Fibroblast of mammary gland (primary cell): ENCODE measurements at places on chromosomes 2 and 18.

GRCh38 chr2:157432475-157433106 is 11.3 kb downstream of the CYTIP start:
- no peak for DNase-seq

DNA sequence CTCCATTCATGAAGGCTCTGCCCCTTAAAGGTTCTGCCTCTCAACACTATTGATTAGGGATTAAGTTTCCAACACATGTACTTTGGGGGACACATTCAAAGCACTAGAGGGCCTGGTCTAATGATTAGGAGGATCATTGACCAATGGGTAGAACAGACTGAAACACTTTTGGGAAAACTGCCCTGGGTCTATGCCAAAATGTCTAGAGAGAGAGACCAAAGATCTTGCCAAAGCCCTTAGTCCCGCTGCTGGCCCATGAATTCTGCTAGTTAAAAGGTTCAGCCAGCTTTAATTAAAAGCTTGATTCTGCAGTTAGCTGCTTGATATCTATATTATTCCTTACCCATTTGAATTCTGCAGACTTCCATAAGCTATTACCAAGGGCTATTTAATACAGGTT is 613.2 kb downstream of the SLC4A3 start:
- no peak for DNase-seq

DNA sequence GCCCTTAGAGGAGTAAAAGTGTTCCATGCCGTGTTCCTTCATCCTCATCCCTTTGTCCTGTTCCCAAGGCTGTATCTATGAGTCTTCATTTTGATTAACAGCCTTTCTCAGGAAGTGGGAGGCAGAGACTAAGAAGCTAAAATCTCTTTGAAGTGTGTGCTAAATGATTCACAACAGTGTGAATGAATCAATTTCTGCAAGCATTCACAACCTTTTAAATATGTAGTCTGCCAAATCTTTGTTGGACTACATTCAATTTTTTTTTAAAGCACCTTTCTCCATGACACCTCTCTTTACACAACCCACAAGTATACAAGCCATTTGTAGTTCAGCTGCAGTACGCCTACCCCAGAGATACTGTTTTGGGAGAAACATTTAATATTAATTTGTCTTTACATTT is 408.6 kb upstream of the FANCL start:
- DNase-seq: no peak

DNA sequence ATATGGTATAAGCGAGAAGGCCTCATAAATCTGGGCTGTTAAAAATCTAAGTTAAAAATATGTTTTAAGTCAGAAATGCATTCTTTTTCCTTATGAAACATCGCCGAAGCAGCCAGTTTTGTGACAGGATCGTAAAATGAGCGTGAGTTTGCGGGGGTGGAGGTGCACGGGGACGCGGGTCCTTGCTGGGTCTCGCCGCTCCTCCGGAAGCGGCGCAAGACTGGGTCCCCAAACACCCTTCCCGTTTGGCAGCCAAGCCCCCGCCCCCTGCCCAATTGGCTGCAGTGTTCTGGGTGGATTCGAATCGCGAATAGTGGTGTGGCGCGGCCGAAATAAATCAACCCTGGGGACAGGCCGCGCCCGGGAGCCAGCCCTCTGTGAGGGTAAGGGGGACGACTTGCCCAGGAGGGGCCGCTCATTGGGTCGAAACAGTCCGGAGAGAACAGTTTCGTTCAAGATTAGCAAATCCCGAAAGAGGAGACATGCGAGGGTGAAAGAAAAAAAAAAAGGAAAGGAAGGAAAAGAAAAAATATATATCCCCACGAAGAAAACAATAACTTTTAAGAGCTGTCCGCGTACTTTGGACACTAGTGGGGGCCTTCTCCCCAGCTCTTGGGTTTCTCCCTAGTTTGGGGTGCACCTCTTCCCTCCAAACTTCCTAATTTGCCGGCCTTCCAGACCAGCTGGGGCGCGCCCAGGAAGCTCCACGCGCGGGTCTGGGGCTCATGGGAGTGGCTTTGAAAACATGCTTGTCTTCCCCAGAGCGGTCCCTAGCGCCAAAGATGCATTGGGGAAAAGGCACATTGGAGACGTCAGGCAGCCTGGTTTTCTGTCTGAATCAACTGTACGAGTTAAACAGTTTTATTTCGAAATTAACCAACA is 3.1 kb upstream of the GATA6 start:
- DNase-seq: no peak

GRCh38 chr2:168992026-168992425 is 39.1 kb downstream of the ABCB11 start:
- DNase-seq: peak; percentile 25

- DNase-seq: no peak
These were observed 53.1 kb downstream of the NTSR2 start for GRCh38 chr2:11616851-11617415.

DNA sequence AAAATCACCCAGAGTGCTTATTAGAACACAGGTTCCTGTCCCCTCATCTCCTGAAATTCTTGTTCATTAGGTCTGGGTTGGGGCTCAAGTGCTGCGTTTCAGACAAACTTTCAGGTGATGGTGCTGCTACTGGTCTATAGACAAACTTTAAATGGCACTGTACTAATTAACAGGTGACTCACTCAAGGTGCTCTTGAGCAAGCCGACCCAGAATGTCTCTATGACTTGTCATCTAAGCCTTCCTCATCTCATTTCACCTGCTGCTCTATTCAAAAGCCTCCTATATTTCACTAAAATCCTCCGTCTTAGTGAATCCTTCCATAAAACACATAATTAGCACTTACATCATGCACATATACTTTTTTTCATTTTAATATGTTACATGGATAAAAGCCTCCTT is 29.9 kb upstream of the STK39 start:
- no peak for DNase-seq

DNA sequence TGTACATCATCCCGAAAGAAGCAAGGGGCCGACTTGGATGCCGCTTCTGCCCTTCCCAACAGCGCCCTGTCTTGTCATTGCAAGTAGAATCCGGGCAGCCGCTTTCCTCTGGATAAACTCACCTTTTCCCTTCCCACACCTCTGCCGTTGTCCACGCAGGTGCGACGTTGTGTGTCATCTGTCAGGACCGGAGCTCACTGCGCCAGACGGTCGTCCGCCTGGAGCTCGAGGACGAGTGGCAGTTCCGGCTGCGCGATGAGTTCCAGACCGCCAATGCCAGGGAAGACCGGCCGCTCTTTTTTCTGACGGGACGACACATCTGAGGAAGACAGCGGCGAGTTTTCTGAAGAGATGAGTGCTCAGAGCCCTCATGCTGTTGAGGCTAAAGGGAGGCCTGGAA is 29.9 kb downstream of the NTSR2 start:
- no peak for DNase-seq

- DNase-seq: peak; percentile 1
These were observed 910.4 kb upstream of the GYPC start for GRCh38 chr2:125745514-125745913.

- no peak for DNase-seq
These were observed 184.9 kb upstream of the MAP2 start for GRCh38 chr2:209238765-209239584.

DNA sequence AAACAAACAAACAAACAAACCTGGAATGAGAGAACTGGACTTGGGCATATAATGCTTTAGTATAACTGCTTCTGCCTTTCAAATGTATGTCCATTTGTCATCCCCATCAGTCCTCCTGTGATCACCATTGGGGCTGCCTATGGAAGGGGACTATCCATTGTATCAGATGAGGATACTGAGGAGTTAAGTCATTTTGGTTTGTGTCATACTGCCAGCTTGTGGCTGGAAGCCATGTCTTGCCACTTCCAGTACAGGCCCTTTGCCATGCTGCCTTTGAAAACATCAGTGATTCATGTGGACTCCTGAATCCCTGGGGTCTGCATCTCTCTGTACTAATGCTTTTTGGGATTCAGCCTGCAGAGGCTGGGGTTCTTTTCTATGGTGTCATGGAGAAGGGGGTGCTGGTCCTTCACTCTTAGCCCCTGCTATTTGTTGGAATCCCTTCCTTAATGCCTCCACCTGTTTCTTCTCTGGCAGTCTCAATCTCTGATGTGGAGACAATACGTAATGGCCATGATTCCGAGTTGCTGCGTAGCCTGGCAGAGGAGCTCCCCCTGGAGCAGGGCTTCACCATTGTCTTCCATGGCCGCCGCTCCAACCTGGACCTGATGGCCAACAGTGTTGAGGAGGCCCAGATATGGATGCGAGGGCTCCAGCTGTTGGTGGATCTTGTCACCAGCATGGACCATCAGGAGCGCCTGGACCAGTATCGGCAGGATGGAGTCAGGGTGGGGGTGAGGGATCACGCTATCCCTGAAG is 10.6 kb downstream of the PLCD4 start:
- peak; percentile 18 for DNase-seq

GRCh38 chr2:119177171-119177837 is 18.8 kb upstream of the C1QL2 start:
- no peak for DNase-seq

- no peak for DNase-seq
These were observed 28.6 kb downstream of the SIGLEC15 start for GRCh38 chr18:45854036-45854586.

GRCh38 chr18:36492604-36493329 is 195.3 kb downstream of the FHOD3 start:
- DNase-seq: no peak

DNA sequence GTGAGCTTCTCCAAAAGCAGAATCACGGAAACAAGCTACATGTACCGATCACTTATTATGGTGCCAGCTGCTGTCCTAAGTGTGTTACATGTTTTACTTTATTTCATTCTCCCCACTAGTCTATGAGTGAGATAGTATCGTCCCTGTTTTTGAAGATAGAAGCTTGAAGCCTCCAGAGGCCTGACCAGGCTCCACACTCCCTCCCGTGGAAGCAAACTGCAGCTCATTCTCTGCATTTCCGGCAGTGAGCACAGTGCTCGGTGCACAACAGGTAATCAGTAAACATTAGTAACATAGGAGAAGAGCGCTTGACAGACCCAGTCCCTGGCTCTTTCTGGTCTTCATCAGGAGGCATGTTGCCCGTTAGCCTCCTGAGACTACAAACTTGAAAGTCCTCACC is 72.9 kb downstream of the ZBTB7C start:
- peak; percentile 9 for DNase-seq

DNA sequence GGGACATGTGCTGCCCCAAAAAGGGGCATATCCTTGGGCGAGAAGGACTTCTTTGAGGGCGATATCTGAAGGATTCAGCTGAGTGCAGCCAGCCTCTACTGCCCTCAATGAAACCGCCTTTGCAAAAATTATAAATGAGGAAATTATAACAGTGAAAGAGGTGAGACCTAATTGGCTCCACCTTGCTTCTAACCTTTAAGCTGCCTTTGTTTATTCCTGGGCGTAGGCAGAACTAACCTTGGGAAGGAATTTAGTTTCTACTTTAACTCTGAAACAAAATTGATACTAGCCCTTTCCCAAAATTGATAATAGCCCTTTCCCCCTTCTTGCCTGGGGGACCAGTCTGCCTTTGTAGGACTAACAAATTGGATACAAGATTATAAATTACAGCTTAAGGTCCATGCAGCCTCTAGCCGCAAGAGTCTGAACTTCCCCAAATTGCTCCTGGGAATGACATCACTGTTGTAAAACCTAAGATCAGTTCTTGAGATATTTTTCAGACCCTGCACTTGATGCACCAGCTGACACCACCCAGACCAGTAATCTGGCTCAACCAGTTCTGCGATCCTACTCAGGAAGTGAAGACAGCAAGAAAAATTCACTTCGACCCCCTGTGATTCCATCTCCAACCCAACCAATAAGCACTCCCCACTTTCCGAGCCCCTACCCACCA is 36.0 kb upstream of the ASAP2 start:
- DNase-seq: no peak

GRCh38 chr2:182698671-182699070 is 17.4 kb upstream of the DNAJC10 start:
- no peak for DNase-seq

DNA sequence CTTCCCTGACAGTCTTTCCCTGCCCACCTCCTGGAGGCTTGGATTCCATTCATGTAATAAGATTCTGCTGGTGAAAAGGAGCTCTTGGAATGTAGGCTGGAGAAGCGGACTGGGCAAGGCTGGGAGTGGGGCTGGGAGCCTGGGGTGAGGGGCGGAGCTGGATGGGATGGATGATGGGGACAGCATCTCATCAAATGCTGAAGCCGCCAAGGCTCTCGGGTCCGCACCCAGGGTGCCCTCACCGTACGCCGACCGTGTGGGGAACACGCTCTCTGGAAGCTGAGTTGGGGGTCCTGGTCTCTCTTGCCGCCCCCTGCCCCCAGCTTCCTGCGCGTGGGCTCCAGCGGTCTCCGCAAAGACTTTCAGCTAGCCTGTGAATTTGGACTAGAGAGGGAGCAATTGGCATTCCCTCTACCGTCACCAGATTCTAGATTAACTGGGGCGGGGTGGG is 9.1 kb downstream of the RAX start:
- no peak for DNase-seq

GRCh38 chr2:30613001-30613400 is 166.0 kb downstream of the LCLAT1 start:
- DNase-seq: no peak

GRCh38 chr2:170571612-170572011 is 143.5 kb upstream of the SP5 start:
- DNase-seq: peak; percentile 35

DNA sequence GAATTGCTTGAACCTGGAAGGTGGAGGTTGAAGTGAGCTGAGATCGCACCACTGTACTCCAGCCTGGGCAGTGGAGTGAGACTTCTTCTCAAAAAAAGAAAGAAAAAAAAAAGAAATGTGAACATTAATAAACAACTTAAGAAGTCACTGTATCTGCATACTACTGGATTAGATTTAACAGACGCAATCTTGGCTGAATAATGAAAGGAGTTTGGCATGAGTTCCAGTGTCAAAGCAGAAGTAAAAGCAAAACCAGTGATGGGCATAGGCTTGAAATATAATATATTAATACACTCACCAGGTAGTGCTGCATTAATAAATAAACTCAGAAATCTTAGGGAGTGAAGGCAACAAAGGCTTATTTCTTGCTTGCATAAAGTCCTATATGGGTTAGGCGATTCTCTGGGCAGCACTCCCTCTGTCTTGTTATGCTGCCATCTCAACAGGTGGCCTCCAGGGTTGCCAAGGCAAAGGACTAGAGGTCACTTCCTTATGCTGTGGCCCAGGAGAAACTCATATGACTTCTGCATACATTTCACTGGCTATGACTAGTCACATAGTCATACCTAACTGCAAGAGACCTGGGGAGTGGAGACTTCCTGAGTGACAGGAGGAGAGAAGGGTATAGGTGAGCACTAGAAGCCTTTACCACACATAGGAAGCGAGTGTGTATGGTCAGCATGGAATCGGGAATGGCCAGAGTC is 296.2 kb upstream of the SPRED2 start:
- DNase-seq: no peak

- no peak for DNase-seq
These were observed 339.8 kb upstream of the LINC00305 start for GRCh38 chr18:64488698-64489097.

GRCh38 chr2:52117299-52117698 is 1085.4 kb upstream of the NRXN1 start:
- peak; percentile 80 for DNase-seq
